Activated naive CD4-positive, alpha-beta T cell treated with Interleukin-2 at 50 U/mL for 16 hours (primary cell): ENCODE measurements at places on chromosomes 12 and 14.

GRCh38 chr12:126999352-126999751 lies 1267.6 kb upstream of the TMEM132C start:
- no peak for DNase-seq

DNA sequence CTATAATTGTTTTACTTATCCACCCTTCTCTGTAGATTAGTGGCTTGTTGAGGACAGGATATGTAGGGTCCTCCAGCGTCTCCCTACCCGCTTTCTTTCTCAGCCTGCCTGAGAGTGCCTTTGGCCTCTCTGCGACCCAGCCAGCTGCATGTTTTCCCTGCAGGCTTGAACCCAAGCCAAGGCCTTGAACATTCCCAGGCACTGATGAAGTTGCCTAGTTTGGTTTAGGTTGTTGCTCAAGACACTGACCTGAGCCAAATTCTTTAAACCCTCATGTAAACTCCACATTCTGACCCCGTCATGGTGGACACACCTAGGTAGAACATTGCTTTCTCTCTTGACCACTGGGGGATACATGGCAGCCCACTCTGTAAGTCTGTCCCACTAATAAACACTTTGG lies 33.4 kb upstream of the TXNRD1 start:
- no peak for DNase-seq

- no peak for DNase-seq
These were observed 6.5 kb downstream of the PYGL start for GRCh38 chr14:50937800-50938199.

DNA sequence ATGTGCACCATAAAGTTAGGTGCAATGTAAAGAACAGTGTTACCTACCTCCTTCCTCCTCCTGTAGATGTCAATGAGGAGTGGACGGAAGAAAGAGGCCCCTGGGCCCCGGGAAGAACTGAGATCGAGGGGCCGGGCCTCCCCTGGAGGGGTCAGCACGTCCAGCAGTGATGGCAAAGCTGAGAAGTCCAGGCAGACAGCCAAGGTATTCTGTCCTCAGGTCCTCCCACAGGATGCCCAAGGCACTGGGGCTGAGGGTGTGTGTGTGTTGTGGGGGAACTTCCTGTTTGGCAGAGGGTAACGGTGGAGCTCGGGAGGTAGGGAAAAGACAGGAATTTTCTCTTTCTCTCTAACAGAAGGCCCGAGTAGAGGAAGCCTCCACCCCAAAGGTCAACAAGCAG lies 6.4 kb downstream of the ATN1 start:
- no peak for DNase-seq

DNA sequence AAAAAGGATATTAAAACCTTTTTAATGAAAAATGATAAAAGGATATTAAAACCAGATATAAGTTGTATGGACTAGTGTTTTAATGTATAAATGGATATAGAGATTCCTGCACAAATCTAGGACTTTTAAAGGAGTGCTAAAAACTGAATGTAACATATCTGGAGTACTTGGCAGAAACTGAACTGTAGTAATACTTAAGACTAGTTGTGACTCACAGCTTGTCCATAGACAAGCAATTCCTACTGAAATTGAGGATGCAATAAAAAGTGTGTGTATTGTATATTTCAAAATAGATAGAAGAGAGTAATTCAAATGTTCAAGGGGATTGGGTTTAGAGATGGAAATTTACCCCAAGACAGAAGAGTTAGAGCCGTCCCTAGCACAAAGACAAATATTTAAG lies 59.6 kb downstream of the FBXO33 start:
- DNase-seq: no peak

DNA sequence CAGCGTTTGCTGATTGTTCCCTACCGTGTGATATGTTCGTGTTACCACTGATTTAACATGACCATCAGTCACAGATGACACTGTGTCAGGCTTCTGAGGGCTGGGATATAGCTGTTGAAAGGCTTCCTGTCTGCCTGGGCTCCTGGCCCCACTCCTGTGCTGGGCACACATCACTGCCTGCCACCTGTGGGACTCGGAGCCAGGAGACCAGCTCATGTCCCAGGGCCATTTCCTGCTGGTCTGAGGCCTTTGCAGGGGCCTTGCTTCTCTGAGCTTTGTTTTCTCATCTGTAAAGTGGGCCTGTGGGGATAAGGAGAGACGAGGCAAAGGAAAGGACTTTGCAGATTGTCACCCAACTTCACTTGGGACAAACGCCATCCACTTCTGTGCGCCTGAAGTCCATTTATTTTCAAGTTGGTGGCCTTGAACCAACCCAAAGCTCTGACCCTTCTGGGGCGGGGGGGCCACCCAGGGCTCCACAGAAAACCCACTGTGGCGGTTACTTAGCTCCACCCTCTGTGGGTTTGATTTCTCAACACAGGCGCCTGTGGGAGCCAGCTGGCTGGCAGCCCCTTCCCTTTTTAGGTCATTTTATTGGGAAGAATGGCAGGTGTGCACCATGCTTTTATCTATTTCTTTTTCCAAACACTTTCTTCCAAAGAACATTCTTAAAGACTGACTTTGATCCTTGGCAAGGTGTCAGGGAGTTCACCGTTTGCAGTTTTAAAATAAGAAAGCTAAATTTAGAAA lies 54.1 kb downstream of the BEGAIN start:
- DNase-seq: peak; percentile 1

DNA sequence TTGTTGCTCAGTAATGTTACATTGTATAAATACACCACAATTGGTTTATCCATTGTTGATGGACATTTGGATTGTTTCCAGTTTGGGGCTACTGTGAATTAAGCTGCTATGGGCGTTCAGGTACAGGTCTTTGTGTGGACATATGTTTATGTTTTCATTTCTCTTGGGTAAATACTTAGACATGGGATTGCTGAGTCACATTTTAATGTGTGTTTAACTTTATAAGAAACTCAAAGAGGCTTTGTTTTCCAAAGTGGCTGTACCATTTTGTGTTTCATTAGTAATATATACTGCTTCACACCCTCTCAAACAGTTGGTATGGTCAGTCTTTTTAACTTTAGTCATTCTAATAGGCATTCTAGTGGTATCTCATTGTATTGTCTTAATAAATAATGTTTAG lies 225.0 kb downstream of the SPTSSA start:
- no peak for DNase-seq

GRCh38 chr12:90368081-90368480 lies 586.9 kb downstream of the CCER1 start:
- DNase-seq: no peak
